ENCODE measurements at places on chromosomes 1 and 21.

GRCh38 chr1:30761381-30762151, 4.0 kb upstream of the LAPTM5 start:
- peak; percentile 53 for DNase-seq

DNA sequence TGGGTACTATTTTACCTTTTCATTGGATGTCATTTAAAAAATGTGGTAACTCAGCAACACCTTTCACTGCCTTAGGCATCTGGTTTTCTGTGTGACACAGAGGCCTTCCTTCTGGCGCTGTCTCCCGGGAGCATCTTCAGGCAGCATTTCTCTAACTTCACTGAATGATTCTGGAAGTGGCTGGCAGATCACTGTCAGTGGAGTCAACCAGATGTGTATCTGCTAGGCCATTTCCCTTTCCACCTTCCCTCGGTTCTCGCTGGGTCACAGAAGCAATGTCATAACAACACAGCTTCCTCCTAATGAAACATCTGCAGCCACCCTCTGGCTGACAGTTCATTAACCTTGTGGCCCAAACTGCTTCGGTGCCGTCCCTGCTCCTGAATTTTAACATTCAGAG, 137.8 kb downstream of the KIF26B start:
- DNase-seq = no peak

DNA sequence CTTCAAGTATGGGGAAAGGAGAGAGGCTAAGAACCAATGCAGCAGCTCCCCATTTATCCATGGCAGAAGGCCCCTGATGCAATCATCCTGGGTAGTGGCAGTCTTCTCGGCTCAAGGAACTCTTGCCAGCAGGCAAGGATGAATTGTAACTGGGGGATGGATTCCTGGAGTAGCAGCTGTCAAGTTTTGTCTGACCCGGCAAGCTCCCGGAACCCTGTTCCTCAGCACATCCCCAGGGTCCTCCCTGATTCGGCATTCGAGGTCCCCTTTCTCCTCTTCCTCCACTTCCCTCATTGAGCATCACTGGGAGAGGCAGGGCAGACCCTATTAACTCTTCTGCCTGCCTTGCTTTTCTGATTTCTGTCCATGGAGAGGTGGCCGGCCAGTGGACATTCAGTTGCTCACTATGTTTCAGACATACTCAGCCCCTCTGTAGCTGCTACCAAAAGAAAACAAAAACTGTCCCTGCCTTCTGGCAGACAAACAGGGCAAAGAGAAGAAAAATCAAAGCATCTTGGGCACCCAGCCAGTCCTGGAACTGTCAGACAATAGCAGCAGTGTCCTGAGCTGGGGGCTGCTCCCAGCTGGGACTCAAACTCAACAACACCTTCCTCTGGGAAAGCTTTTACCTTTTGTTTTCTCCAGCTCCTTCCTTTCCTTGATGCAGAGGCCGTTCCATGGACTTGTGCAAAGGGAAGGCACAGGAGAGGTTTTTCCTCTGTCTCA, 5.6 kb upstream of the PTCH2 start:
- DNase-seq = peak; percentile 20

DNA sequence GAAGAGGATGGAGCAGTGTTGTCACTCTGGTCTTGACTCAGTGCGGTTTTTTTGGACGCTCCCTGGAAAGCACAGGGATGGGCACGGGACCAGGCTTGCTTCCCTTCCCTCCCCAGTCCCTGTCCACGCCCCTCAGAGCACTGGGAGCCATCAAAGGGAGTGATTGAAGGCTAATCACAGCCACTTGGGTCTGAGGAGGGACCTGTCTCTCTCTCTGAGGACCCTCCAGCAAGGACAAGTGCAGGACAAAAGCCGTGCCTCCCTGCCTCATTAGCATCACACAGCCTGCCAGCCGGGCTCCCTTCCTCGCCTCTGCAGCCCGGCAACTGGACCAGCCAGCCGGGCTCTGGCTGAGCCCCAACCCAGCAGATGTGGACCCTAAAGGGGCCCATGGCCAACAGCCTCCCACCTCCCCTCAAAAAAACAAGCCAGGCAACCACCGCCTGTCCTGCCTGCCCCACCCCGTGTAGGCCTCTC, 18.6 kb upstream of the PDZK1IP1 start:
- no peak for DNase-seq

DNA sequence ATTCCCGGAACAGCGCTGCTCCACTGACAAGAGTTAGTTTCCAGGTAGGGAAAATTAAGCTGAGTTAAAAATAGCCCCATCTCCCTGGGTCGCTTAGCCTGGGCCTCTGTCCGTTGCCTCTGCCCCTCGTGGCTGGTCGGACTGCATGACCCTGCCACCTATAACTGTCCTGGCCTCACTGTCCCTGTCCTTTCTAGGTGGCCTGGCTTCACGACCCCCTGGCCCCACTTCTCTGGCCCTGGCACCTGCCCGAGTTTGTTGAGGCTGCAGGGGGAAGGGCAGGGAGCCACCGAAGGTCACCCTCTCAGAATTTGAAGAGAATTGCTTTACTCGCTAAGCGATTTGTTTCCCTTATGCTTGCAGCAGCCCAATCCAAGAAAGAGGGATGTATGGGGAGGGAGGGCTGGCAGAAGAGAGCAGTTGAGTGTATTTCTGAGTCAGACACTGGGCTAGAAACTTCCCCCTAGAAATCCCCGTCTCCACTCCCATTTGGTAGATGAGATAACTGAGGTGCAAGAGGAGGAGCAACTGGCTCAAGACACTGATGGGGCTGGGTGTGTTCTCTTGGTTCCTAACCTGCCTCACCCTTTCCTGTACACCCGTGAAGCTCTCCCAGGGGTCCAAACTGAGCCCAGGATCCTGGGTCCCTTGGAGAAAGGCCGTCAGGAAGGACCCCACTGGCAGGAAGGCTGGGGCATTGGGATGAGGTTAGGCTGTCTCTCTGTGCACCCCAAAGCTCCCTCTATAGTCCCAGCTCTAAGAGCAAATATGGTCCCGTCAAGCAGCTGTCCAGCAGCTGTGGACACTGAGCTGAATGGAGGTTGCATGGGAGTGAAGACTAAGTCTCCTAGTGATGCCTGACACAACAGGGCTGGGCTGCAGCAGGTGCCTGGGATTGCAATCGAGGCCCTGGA, 2.9 kb upstream of the EDN2 start:
- DNase-seq = peak; percentile 65

GRCh38 chr1:201214461-201214860, 23.8 kb downstream of the IGFN1 start:
- no peak for DNase-seq

GRCh38 chr1:65959896-65960567, 167.3 kb downstream of the PDE4B start:
- no peak for DNase-seq

GRCh38 chr1:89847191-89847729, 26.4 kb downstream of the LRRC8D start:
- DNase-seq = no peak

DNA sequence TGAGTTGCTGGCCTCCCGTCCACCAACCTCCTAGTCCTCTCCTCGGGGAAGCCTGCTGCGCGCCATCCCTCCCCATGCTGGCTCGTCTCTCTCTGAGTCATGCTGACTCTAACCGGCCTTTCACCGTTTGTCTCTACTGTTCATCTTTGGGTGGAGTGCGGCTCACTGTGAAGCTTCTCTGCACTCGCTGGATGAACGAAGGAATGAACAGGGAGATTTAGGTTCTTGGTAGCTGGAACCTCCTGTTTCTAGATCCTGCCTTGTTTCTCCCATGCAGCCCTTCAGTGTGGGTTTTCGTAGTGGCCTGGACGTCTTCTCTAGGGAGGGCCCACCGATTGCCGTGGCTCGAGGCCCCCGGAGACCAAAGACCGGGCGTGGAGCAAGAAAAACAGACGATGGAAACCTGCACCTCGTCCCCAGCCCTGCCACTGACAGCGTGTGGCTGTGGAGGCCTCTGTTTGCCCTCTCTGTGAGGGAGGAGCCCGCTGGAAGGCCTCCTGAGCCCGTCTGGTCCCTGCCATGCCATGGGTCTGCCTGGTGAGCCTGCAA, 227.6 kb upstream of the C1orf174 start:
- no peak for DNase-seq

DNA sequence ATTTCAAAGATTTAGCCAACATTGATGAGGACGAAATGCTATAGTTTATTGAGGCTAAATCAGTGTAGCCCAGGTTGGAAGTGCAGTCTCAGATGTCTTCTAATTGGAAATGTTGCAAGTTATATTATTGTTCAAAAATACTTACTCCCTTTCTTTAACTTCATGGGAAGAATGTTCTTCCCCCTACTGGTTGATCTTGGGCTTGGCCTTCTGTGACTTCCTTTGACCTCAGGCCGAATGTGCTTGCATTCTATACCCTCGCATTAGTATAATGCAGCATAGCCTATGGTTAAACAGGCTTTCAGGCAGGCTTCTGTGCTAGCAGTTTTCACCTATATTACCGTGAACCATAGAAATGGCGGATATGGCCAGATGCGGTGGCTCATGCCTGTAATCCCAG, 77.3 kb downstream of the RPE65 start:
- DNase-seq = no peak

DNA sequence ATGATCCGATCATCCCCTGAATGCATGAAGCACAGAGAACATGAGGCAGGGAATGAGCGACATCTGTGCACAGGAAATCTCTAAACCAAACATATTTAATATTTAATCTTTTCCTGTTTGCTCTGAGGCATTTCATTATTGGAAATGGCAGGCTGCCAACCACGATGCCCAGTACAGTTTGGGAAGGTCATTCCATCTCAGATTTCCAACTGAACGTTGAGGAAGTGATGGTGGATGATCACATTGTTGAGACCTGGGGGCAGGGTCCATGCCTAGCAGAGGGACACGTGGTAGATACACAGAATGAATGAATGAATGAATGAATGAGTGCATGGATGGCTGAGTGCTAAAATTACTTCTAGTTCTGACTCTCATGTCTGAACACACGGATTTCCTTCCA, 15.9 kb upstream of the FASLG start:
- no peak for DNase-seq

DNA sequence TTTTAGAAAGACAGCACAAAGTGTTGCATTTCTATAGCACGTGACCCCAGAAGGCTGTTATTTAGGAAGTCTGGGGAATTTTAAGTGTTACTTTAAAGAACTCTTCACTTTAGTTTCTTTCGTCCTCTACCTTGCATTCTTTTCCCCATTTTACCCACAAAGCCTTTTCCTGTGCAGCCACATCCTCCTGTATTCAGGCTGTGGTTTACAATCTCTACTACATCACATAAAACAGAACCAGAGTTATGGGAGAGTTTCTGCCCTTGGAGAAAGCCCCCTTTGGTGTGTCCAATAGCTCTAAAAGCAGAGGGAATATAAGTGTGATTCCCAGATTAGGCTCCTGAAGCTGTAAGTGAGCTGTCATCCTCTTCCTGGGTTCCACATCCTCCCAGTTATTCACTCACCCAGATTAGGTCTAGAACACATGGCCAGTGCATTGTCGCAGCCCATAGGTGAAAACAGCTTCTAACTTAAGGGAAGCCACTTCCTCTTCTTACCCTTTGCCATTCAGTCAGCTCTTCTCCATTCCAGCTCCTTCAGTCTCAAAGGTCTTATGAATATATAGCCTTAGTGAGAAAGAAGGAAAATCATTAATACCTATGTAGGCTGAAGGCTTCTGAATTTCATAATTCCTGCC, 171.1 kb downstream of the PIGK start:
- DNase-seq = no peak

DNA sequence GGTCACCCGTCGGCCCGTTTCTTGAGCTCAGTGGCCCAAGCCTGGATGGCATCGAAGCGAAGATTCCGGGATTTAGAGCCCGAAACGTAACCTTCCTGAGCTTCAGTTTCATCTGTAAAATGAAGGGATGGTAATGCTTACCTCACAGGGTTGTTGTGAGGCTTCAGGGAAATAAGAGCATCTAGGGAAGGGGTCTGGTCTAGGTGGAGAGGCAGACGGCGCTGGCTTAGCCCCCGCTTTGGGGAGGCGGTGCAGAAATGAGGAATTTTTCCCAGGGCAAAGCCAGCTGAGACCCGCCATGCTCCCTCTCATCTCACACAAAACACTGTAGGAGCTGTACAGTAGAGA, 717 bp upstream of the MYCL start:
- DNase-seq = no peak

DNA sequence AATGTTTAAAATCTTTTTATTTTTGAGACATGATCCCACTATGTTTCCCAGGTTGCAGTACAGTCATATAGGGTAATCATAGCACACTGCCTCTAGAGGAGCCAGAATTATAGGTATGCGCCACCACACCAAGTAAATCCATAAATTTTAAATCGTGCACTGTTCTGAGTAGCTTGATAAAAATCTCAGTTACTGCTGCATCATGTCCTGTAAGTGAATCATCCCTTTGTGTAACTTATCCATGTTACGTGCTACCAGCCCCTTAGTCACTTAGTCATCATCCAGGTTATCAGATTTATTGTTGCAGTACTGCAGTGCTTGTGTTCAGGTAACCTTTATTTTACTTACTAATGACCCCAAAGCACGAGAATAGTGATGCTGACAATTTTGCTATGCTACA, 1770.9 kb downstream of the BRINP3 start:
- DNase-seq = no peak

- no peak for DNase-seq
These were observed 85.9 kb upstream of the DPH5 start for GRCh38 chr1:101111461-101111860.

DNA sequence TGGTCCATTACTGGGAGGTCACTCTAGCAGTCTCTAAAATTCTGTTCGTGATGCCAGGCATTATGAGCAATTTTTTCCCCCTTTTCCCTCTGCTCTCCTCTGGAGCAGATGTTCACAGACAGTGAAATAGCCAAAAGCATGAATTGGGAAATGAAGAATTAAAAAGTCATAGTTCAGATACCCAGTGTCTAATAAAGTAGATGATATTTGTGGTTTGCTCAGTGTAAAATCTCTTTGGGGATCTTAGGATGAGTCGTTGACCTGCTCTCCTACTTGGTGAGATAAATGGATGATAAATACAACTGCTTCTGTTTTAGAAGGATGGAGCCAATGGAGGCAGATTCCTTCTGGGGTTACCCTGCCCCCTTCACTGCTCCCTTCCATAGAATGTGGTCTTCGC, 56.3 kb downstream of the KIAA0040 start:
- no peak for DNase-seq

GRCh38 chr1:46404482-46405196, 10.5 kb downstream of the FAAH start:
- DNase-seq = no peak

- DNase-seq = no peak
These were observed 45.7 kb downstream of the MTF2 start for GRCh38 chr1:93124556-93125355.

GRCh38 chr1:202274611-202275010, 67.1 kb downstream of the UBE2T start:
- DNase-seq = peak; percentile 55

DNA sequence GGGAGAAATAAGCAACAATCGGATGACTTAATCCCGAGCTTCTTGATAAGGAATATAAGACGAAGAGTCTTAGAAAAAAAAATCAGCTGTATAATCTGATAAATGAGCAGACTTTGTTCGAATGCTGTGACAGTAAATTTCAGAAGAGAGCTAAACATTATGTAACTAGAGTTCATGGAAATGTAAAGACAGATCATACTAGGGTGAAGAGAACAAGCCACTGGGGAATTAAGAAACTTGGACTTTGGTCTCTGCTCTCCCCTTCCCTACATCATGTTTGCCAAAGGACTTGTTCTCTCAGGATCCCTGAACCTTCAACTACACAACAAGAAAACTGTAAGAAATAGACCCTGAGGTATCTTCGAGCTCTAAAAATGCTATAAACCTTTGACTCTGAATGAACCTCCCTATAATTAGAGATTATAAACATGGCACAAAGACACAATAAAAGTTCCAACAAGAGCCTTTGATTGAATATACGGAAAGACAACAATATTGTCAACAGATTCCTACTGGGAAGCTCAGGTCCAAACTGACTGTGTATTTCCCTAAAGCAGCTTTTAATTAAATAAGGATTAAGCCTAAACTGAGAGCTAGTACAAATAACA, 27.5 kb downstream of the FRRS1 start:
- DNase-seq = no peak

- DNase-seq = no peak
These were observed 57.4 kb downstream of the LGR6 start for GRCh38 chr1:202250982-202251381.

All from myocyte (in vitro differentiated cells).